ACHN (cell line): ENCODE measurements at places on chromosomes 3 and 15.

DNA sequence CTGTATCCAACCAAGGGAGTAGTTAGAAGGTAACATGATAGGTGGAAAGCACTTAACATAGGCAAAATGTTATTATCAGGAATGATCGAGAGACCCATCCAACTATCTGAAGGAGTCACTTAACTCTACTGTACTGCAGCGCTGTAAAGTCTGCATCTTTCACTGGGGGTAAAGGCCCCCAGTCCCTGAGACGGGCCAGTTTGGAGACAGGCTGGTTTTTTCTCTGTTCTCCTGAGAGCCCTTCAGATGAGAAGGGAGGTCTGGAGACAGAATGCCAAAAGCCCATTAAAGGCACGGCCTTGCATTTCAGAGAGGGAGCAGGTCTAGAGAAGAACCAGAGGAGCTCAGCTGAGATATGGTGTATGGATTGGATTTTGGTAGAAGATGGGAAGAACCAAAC lies 71.3 kb upstream of the CGNL1 start:
- no peak for DNase-seq

GRCh38 chr15:70048578-70049514 lies 48.9 kb downstream of the TLE3 start:
- no peak for DNase-seq

DNA sequence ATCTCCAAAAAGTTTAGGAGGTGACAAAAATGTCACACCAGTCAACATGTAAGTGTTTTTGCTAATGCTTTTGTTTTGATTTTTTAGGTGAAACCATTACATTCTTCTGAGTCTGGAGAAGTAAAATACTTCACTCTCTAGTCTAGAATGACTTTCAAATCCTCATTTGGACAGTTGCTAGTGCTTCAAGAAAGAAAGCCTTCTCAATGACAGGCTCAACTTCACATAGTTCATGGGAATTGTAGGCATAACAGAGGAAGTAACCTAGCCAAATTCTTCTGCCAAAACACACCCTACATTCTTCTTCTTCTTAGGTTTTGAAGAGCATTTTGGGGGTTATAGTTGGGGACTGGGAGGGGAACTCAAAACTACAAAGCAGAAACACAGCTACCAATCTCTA lies 29.4 kb upstream of the HEG1 start:
- no peak for DNase-seq

GRCh38 chr3:24682141-24682547 lies 187.5 kb upstream of the THRB start:
- no peak for DNase-seq

DNA sequence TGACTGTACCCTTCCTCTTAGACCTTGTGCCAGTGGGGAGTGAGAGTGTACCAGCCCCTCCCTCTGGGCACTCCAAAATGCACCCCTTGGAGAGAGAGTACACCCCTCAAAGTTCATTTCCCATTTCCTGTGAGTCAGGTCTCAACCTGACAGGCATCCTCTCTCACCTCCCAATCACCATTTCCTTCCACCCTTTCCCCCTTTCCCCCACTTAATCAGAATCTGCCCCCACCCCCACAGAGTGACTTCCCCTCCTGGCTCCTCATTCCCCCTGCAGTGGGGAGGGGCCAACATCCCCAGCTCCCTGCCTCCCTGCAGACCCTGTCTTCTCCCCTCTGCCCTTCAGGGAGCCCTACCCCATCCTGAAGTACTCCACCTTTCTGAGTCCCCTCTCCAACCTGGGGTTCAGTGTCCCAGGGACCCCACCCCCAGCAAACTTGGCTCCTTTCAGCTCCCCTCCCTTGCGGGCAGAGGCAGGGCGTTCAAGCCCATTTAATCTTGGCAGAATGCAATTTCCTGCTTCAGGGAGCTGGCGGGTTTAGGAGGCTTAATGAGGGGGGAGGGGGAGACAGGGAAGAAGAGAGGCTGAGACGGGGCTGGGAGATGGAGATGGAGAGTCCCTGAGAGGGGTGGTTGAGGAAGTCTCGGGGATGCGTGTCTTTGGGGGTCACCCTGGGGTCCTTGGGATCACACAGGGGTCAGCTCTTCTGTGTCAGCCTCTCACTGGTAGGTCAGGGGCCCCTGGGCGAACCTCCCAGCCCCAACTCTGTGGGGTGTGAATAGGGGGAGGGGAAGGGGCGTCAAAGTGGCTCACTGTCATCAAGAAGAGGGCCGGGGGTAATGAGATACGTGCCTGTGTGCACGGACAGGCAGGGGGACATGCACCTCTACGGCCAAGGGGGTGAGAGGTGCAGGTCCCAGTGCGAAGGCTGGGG lies 16.6 kb upstream of the SEMA3F start:
- DNase-seq = no peak

- no peak for DNase-seq
These were observed 5.6 kb upstream of the PLEKHO2 start for GRCh38 chr15:64836023-64836536.

DNA sequence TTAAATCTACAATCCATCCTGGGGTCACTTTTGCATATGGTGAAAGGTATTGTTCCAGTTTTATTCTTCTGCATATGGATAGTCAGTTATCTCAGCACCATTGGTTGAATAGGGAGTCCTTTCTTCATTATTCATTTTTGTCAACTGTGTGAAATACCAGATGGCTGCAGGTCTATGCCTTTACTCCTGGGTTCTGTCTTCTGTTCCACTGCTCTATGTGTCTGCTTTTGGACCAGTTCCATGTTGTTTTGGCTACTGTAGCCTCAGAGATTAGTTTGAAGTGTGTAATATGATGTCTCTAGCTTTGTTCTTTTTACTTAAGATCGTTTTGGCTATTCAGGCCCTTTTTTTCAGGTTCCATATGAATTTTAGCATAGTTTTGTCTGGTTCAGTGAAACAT lies 795.8 kb downstream of the OTOL1 start:
- DNase-seq = no peak

DNA sequence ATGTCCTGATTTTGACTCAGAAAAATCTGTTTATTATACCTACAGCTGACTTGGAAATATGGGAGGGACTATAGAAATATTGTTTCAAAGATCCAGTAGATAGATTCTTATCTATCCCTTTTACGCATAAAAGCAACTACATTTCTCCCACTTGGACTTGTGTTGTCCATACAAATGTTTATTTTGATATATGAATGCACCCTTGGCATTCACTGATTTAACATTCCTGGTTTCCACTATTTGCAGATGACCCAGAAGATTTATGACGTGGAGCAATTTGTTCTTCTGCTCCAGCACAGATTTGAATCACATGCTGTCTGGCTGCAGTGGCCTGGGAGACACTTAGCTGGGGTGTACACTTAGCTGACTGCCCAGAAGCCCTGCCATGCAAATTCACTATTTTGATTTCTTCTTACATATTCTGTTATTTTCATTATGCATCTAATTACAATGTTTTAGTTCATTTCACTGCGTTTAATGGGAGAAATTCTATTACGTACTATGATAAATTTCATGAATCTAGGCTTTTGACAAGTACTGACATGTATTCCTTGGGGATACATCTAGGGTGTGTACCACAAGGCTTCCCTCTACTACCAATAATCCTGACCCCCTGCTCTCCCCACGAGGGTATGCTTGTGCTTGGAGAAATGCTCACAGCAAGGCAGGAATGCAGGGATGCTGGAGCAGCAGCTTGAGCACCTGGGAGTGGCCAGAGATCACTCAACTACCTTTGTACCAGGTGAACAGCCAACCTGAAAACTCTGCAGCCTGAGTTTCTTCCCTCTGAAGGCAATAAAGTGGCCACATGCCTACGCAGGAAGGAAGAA lies 223.6 kb upstream of the TBL1XR1 start:
- DNase-seq = no peak

GRCh38 chr3:127676921-127677351 lies 4.2 kb downstream of the ABTB1 start:
- DNase-seq = no peak

DNA sequence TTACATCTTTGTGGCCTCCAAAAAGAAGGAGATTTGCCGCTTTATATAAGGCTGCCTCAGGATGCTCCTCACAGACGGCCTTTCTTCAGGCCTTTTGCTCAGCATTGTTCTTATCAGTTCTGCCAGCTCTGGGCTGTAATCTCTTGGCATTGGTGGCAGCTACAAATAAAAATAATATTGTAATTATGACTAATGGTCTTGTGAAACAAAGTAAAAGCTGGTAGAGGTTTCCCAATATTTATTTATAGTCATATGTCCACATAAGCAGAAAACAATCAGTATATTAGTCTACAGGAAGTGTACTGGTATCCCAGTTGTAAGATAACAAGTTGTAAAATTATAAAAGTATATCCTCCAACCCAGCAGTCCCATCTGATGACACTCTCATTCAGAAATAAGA lies 7.3 kb downstream of the NEK4 start:
- DNase-seq = no peak

DNA sequence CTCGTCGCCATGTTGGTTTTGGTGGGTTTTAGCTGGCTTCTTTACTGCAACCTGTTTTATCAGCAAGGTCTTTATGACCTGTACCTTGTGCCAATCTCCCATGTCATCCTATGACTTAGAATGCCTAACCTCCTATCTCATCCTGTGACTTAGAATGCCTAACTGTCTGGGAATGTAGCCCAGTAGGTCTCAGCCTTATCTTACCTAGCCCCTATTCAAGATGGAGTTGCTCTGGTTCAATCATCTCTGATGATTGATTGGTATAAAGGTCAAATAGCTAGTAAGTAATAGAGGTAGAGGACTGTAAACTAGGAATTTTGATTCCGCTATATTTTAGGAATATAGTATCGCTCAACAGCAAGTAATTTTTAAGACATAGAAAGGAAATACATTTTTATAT lies 1.3 kb upstream of the ACKR2 start:
- no peak for DNase-seq
